Activated naive CD8-positive, alpha-beta T cell treated with anti-CD3 and anti-CD28 coated beads for 36 hours (primary cell): ENCODE measurements at places on chromosomes 1 and 21.

DNA sequence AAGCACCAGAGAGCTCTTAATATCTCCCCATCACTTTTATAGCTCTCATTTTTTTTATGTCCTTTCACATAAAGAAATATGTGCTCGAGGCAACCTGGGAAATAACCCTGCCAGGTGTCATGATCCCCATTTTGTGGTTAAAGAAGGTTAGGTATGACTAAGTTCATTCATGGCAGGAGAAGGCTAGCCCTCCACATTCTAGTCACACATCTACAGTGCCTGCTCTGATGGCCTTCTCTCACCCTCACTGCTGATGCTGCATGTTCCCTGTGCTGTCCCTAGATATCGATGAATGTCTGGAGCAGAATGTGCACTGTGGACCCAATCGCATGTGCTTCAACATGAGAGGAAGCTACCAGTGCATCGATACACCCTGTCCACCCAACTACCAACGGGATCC is 187.5 kb downstream of the TPR start:
- DNase-seq, result peak; percentile 2

DNA sequence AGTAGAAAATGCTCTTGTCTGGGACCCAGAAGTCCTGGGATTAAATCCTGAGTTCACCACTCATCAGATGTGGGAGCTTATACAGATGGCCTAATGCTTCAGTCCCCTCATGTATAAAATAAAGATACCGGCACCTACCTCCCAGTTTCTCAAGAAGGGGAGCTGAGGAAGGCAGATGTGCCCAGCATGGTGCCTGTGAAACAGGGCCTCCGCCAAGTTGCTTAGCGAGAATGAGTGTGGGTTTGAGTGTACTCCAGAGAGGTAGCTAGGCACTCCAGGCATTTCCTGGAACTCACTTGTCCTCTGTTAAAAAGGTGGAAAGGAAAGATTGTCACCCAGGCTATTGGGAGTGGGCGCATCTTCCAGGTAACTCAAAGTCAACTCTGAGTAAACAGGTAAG is 37.8 kb downstream of the IER5 start:
- no peak for DNase-seq

DNA sequence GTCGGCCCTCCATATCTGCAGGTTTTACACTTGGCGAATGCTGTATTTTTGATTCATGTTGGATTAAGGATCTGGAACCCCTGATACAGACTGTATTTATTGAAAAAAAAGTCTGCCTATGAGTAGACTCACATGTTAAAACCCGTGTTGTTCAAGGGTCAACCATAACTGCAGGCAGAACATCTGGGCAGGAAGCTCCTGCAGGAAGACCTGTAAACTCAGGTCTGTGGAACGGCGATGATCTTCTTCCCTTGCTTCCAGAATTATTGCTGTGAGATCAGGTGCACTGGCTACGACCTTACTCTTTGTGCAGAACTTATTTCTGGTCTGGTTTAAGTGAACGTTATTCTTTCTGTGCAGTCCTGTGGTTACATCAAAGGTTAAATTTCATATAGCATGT is 96.6 kb downstream of the DISC1 start:
- no peak for DNase-seq

GRCh38 chr1:240575981-240576662 is 35.8 kb downstream of the GREM2 start:
- DNase-seq, result peak; percentile 3

- DNase-seq, result no peak
Measured at GRCh38 chr1:188949701-188950100, 1528.0 kb downstream of the BRINP3 start.

DNA sequence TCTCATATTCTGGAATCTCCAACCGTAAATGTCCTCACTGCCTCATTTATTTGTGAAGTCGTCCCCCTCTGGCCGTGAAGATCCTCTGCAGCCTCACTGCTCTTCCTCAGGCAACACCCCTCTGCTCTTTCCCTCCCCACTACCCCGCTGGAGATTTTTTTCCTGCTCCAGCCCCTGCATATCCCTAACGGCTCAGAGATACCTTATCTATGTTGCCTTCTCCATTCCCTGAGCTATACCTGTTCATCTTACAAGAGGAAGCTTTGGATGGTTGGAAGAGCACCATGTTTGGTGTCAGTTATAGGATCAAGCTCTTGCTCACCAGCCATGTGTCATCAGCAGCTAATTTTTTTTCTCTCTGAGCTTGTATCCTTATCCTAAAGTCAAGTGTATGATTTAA is 26.4 kb downstream of the LRRC8B start:
- no peak for DNase-seq

GRCh38 chr1:228314658-228315483 is 91.8 kb downstream of the TRIM11 start:
- no peak for DNase-seq

GRCh38 chr1:65176591-65176990 is 28.6 kb downstream of the AK4 start:
- DNase-seq, result no peak

DNA sequence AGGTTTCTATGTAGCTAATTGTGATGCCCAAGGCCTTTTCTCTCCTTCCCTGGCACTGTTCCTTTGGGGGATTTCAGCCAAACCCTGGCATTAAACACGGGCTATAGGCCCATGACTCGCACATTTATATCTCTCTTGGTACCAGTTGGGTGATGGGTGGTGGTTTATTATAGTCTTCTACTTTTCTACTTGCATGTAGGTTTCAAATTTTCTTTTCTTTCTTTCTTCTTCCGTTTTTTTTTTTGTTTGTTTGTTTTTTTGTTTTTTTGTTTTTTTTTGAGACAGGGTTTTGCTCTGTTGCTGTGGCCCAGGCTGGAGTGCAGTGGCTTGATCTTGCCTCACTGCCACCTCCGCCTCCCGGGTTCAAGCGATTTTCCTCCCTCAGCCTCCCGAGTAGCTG is 1.1 kb downstream of the IL10RB start:
- DNase-seq, result no peak

DNA sequence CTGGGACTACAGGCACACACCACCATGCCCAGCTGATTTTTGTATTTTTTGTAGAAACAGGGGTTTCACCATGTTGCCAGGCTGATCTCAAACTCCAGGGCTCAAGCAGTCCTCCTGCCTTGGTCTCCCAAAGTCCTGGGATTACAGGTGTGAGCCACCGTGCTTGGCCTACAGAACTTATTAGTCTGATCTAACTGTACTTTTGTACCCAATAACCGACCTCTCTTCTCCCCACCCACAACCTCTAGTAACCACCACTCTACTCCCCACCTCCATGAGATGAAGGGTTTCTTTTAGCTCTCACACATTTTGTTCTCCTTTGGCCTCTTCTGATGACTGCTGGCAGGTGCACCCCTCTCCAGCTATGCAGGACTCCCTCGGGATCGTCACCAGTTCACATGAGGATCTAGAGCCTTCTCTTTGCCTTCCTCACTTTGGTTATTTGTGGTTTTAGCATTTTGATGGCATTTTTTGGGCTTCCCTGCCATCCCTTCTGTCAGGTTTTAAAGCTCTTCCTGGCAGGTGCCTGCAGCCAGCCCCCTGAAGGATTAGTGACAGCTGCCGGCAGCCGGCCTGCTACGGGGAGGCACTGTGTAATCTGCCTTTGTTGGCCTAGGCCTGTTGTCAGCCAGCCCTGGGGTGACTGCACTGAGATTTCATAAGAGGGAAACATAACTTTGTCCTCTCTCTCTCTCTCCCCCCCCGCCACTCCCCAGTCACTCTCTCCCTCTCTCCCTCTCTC is 99.8 kb upstream of the ATP1A1 start:
- no peak for DNase-seq

DNA sequence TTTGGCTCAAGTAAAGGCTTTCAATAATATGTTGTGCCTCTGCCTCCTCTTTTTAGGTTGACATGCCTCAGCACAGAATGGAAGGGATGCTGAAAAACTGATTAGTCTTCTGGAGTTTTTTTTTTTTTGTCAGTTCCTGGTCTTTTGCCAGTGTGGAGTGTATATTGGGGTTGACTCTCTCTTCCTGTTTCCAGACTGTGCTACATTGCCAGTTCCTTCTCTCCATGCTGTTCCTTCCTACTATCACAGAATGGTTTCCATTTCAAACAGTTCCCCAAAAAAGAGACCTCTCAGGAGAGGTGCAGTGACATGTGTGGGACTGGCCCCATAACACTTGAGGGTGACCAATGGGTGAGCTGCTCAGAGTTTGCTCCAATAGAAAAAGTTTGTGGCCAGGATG is 101.7 kb upstream of the ETV3 start:
- no peak for DNase-seq

DNA sequence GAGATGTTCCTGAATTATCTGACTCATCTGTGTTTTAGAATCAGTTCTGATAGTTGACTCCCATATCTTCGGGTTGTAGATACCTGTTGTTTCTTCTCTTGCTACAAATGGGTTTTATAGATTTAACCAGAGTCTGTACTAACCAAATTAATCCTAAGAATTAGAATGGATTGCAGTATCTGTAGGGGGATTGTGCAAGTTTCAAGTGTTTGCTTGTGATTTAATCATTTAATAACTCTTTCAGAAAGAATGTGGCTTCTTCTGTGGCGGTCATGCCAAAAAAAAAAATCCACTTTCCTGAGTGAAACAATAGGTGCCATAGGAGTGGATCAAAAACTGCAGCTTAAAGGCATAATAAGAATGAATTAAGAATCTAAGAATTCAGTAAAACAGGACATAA is 9.4 kb downstream of the IPO9 start:
- no peak for DNase-seq

GRCh38 chr1:157697781-157698569 is 2.6 kb downstream of the FCRL3 start:
- DNase-seq, result no peak

DNA sequence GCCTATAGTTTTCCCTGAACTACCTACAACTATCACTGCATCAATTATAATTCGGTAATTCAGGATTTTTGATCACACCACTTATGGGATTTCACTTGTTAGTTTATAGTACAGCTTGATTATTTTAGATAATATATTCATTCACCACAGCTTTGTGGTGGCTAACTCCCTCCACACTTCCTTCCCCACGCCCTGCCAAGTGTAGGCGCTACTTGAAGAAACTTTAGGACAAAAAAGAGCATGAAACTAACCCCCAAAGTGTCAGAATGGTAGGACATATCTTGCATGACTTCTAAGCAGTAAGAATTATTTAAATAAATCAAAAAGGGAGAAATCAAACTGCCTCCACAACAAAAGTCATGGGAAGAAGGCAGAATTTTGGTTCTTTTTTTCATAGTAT is 70.1 kb downstream of the LHX9 start:
- DNase-seq, result no peak

- no peak for DNase-seq
Measured at GRCh38 chr1:59751004-59751395, 63.7 kb upstream of the HOOK1 start.

DNA sequence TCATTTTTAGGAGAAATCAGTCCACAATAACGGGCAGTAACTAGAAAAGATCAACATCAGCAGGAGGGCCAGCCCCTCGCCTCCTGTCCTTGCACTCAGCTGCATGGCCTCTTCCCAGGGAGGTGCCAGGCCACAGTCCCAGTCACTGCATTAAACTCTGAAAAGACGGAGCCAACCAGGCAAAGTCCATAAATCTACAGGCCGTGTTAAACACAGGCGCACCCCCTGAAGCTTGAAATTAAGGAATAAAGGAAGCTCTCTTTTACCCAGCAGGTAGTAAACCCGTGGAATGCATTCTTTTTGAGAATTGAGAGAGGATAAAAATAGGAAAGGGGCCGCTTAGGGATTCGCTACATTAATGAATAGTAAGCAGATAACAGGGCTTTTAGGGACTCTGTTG is 18.4 kb downstream of the H6PD start:
- DNase-seq, result no peak

DNA sequence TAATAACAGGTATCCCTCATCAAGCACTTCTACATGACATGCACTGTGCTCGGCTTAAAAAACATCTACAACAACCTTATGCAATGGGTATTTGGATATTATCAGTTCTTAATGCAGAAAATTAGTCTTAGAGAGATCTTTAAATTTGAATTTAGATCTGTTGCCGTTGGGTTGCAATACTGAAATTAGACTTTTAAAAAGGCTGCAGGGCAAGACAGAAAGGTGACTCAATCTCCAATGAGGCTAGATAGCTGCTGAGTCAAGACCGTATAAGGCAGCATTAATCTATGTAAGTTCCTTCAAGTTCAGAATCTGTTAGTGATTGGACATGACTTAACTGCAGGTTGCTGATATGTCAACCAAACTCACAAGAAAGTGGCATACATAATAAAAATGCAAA is 37.3 kb downstream of the OLFM3 start:
- DNase-seq, result no peak

DNA sequence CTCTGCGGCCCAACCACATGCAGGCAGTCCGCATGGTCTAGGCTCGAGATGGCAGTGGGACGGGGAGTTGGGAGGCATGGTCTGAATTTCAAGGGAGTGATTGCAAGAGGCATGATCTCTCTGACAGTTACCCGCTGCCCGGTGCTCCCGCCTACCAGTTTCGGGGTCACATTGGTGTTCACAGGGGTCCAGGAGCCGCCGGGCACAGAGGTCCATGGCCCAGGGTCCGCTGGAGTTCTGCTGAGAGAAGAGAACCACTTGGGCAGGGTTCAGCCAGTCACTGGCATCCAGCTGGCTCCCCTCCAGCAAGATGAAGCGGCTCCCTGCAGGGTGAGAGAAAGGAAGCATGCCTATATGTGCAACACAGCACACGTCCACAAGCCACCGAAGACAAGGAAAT is 141.3 kb downstream of the ASTN1 start:
- DNase-seq, result no peak

GRCh38 chr1:15702722-15703550 is 18.8 kb downstream of the PLEKHM2 start:
- DNase-seq, result no peak

DNA sequence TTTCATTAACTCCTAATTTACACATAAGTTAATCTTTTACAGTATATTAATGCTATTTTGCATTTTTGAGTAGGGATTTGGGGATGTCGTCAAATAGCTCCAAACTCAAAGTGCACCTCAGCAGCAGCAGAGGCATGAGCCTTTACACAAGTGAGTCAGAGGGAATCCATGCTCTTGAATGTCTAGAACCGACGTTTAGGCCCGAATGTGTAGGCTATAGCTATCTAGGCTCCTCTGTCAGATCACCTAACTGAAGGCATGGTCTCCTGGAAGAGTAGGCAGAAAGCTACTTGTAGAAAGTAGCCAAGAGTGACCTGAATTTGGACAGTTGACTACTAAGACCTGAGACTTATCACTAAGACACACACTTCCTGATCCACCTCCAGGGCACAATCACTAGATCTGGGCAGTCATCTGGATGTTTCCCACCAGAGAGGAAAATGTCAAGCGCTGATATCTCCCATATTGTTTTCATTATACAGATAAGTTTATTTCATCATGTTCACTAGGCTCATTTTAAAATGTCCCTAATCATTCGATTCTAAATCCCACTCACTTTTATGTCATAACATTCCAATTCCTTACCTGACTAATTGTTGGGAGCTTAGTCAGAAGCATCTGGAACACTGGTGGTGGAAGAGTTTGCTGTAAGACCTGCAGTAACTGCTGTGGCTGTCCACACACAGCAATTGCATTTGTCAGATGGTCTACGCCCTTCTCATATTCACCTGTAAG is 15.3 kb downstream of the TOMM20 start:
- no peak for DNase-seq

- DNase-seq, result peak; percentile 67
Measured at GRCh38 chr21:36104317-36105300, 30.3 kb upstream of the CBR3 start.
